ENCODE measurements at places on chromosomes 2 and 18.

- no peak for DNase-seq
Observed at GRCh38 chr2:175001566-175001965, 3.6 kb downstream of the CHN1 start.

- no peak for DNase-seq
Observed at GRCh38 chr2:238568455-238569440, 142.0 kb downstream of the ASB1 start.

GRCh38 chr18:58254873-58255511 lies 211.0 kb downstream of the NEDD4L start:
- peak; percentile 71 for DNase-seq

DNA sequence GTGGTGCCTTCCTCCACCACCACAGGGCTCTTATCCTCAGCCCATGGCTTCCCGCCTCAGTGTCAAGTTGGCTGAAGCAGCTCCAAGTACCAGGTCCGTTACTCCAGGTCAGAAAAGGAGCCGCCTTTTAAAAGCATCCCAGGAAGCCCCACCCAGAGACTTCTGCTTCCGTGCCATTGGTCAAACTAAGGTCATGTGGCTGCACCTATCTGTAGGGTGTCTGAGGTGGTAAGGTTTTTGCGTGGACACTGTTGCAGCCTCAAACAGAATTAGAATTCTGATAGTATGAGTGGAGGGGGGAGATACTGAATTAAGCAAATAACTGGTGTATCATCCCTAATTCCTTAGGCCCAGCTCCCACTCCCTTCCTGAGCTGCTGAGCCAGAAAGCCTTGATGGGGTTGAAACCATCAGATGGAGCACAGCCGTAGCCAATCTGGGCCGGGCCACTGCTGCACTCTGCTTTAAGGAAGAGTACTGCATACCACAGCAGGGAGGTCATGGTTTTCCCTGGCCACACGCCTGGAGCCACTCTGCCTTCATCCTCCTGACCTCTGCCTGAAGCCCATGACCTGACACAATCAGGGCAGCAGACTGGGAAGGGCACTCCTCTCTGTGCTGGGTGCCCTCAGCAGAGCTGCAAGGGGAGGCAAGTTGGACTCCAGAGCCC lies 8.4 kb downstream of the TMEM247 start:
- DNase-seq, result peak; percentile 48

DNA sequence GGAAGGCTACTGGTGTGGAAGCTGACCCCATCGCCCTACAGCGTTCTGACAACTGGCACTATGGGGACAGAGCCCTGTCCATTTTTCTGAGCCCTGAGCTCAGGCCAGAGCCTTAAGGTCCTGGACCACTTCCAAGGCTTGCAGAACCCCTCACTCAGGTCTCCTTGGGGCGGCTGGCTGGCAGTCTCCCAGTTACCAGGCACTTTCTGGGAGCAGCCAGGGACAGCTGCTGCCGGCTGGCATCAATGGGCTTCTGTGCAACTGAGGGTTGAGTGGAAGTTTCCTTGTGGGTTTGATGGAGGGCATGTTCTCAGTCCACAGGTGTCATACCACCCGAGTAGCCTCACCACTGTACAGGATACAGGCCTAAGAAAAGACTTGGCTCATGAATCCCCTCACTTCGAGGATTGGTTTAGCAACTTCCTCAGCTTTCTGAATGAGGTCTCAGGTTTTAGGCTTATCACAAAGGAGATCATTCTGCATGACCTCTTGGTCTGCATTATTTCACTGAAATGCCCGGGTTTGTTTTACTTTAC lies 27.4 kb upstream of the WIPF1 start:
- DNase-seq, result no peak

- no peak for DNase-seq
Observed at GRCh38 chr18:55064760-55065159, 105.5 kb upstream of the CCDC68 start.

DNA sequence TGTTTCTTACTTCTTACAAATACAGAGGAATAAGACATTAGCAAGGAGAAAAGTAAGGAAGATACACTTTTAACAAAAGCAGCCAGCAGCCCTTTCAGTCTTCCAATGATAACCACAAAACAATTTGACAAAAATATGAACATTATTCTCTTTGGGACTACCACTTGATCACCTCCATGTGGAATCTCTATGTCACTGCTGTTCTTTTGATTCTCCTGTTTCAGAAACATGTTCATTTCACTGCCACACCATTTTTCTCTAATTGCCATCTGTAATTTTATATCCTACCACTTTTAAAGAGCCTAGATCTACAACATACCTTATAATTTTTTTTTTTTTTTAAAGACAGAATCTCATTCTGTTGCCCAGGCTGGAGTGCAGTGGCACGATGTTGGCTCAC lies 10.9 kb downstream of the INO80D start:
- DNase-seq, result no peak

DNA sequence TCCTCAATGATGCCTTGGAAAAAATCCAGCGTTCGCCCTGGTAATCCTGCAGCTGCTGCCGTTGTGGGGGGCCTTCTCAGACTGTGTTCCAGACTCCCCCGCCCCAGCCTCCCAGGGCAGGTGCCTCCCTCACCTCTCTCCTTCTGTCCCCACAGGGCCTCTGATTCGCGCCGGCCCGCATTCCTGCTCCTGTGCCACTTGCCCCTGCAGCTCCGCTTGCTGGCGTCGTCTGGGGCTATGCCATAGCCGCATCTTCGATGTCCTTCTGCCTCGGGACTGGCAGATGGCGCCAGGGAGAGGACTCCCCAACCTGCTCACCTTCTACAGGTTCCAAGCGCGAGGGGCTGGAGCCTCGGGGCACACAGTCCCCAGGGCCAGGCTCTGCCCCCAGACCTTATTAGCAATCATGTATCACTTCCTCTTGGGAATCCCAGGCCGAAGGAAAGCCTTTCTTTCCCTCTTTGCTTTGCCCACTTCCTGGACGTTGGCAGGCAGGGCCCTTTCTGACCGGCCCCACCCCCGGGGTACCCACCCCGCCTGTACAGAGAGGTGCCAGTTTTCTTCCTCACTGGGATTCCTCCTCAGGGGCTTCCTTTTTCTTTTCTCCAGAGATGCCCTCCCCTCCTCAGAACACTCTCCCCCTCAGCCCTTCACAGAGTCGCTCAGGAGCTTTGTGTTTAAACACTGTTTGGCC lies 4.4 kb downstream of the SPATA3 start:
- DNase-seq, result no peak

GRCh38 chr2:189803431-189803830 lies 19.2 kb downstream of the PMS1 start:
- DNase-seq, result no peak

DNA sequence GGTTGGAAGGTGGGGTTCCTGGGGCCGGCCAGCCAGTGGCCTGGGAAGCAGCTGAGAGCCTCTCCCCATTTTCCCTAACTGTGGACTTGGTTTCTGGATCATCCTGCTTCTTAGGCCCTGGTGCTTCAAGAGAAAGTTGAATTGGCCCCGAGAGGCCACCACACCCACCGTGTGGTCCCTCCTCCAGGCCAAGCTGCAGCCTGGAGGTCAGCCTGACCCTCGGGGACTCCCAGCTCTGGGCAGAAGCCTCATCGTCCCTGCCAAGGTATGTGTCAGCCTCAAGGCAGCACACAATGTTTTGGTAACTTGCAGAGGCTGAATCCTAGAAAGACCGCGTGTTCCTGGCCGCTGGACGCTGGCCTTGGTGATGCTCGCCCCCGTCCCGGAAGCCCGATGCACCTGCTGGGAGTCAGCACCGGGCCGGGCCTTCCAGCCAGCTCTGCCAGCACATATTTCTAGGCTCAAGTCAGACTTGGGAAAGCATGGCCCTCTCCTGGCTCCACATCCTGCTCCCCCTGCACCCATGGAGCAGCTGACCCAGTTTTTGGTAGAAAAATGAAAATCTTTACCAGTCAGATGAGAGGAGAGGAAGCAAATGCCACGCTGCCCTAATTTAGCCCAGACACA lies 72.6 kb downstream of the ACTR2 start:
- no peak for DNase-seq

DNA sequence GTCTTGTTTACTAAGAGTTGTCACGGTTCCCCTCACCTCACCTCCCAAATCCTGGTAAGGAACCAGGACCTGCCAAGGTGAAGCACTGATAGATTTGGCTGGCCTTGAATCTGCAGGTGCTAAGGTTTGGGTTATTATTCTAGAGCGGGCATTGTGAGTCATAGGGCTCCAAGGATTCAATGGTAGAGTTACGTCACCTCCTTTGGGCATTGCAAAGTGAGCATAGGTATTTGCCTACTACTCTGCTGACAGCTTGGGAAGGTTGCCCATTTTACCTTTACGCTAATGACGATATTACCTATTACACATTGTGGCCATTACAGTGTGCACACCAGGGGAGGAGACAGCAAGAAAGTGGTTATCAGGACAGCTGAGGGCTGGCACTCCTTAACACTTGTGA lies 59.3 kb downstream of the SETBP1 start:
- no peak for DNase-seq

DNA sequence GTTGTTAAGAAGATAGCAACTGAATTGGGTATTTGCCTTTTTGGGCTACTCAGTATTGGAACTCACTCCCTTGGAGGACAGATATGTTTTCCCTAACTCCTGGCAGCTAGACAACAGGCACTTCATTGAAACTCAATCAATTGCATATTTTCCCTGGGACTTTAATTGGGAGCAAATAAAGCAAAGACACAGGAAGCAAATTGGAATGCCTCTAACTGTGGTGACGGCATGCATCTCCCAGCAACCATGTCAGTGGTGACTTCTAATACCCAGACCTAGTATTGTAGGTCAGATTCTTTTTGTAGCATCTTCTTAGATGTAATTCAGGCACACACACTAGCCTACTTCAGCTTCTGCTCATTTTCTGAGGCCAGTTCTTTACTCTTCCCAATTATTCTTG lies 164.2 kb upstream of the SETBP1 start:
- no peak for DNase-seq

DNA sequence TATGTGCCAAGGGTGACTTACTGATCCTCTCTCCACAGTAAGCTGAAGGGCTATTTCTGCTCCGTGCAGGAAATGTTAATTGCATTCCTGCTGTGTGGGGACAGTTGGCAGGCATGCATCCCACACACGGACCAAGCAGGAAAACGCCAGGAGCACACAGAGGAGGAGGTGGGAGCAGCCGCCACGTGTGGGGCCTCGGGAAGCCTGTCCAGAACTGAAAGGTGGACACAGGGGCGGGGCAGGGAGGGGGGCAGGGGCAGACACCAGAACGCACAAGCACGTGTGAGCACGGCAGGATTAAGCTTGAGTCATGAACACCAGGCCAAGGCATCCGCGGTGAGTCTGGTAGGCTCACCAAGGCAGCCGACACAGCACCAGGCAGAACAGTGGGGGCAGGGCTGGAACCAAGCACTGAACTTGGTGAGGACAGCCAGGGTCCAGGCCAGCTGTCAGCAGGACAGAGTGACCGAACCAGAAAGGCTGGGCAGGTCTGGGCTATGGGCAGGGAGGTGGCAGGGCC lies 177.1 kb downstream of the EIPR1 start:
- DNase-seq, result peak; percentile 42

- DNase-seq, result no peak
Observed at GRCh38 chr2:129443235-129443864, 536.1 kb upstream of the RAB6C start.

- DNase-seq, result peak; percentile 60
Observed at GRCh38 chr2:231104115-231104713, 20.6 kb downstream of the HTR2B start.

DNA sequence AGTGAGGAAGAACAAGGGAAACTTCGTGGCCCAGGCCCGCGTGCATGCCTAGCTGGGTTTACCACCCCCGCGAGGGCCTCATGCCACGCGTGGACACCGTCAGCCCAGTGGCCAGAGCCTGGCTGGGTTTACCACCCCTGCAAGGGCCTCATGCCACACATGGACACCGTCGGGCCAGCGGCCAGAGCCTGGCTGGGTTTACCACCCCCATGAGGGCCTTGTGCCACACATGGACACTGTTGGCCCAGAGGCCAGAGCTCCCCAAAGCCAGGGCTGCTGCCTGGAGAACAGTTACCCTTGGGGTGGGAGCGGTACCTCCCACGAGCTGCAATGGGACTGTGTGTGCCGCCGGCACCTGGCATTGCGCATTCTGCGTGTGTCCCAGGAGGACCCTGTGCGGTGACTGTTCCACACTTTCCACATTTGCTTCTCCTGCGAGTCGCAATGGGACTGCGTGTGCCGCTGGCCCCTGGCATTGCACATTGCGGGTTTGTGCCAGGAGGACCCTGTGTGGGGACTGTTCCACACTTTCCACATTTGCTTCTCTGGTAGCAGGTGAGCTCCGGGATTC lies 105.6 kb upstream of the CTDP1 start:
- no peak for DNase-seq

GRCh38 chr2:237529452-237530402 lies 36.6 kb upstream of the PRLH start:
- no peak for DNase-seq

DNA sequence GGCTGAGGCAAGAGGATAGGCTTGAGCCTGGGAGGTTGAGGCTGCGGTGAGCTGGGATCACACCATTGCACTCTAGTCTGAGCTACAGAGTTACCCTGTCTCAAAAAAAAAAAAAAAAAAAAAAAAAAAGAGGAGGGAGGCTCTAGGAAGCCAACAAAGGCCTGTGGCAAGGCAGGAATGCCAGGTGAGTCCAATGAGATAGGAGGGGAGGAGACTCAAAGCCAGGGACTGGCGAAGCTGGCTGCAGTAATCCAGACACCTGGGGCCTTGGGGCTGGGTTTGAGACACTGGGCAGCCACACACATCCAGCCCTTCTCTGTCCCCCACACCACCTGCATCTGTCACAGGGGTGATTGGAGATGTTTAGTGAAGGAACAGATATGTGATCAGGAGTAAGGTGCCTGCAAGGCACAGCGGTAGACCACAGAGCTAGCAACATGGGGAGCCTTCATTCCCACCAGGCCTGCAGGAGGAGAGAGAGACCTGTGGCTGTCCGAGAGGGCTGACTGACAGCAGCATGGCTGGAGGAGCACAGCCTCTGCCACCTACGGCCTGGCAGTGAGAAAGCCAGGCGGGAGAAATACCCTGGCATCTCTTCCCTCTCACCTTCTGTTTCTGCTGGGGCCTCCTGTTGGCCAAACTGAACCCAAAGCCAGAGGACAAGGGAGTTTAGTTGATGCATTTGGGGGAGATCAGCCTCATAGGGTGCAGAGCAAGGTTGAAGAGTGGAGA lies 9.5 kb downstream of the CHPF start:
- DNase-seq, result no peak

DNA sequence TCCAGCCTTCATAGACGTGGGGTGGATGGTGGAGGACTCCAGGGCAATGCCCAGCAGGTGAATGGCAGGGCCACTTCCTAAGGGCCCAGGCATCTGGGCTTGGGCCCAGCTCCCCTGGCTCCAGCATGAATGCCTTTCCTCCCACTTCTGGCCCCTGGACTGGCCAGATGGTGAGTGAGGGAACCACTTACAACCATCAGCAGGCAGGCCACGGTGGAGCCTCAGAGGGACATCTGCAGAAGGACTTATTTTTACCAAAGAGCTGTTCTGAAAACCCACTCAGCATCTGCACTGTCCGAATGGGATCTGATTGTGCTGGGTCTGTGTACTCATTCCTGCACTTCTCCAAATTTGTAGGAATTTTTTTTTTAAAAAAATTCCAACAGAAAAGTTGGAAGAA lies 69.6 kb downstream of the SNTG2 start:
- DNase-seq, result no peak

- no peak for DNase-seq
Observed at GRCh38 chr2:100977511-100977910, 24.6 kb upstream of the RPL31 start.
